ENCODE measurements at places on chromosomes 2 and 18.

DNA sequence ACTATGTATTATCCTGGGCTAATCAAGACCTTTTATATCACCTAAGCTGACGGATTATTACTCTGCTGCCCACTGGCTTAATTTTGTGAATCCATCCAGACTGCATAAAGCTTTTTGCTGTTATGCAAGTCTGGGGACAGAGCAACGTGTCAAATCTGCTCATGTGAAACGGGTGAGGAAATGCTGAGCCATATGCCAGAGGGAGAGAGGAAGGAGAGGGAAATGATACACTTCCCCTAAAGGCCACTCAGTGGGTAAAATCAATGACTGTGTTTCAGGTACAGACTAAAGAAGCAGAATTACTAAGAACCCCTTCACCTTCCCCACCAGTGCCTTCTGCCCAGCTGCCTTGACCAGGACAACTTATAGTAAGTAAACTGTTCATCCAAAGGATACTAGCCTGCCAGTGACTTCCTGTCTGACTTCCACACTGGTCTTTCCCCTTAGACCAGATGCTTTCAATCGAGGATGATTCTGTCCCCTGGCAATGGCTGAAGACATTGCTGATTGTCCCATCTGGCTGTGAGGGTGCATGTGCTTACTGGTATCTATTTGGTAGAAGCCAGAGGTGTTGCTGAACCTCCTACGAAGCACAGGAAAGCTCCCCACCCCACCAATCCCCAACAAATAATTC lies 43.0 kb downstream of the STAT1 start:
- no peak for DNase-seq

DNA sequence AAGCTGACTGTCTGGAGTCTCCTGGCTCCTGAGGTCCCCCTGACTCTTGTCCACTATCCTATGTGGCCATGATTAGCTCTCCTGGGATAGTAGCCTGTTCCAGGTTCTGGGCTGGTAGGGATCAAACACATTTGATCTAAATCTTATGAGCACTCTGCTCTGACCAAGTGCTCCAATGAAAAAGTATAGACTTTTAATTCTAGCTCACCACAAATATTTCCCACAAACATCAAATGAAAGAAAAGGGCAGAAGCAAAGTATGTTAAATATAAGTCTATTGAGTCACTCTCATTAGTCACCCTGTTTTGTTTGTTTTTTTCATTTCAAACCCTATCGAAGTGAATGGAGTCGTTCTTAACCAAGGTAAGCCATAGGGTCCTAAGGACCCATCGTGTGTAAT lies 39.7 kb upstream of the NEDD4L start:
- DNase-seq: peak; percentile 63

DNA sequence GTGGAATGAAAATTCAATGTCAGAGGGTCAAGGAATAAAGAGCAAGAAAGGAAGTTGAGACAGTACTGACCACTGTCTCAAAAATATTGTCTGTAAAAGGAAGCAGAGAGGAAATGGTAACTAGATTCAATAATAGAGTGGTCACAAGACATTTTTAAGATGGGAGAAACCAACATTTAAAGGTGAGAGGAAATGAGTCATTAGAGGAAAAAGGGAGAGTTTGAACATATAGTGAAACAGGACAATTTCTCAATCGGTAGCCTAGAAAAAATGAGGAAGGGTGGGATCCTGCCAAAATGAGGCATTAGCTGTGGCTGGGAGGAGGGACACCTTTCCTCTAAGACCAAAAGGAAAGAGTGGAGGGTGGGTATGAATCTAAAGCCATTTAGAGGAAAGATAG lies 288.5 kb downstream of the SP3 start:
- DNase-seq: no peak

DNA sequence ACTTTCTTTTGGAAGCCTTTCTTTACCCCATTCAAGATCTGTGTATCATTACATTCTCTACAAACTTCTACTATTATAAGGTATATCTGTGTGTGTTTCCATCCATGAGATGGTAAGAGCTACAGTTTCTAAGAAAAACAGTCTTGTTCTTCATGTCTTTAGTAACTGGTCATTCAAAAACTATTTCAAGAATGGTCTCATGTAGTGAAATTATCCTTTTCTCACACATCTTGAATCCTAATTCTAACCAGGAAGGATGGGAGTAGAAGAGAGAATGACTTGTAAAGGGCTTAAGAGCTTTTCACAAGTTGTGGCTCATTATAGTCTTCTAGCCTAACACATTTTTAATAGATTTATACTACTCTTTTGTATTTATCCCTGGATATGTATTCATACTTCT lies 47.3 kb downstream of the ROCK1 start:
- DNase-seq: peak; percentile 37

DNA sequence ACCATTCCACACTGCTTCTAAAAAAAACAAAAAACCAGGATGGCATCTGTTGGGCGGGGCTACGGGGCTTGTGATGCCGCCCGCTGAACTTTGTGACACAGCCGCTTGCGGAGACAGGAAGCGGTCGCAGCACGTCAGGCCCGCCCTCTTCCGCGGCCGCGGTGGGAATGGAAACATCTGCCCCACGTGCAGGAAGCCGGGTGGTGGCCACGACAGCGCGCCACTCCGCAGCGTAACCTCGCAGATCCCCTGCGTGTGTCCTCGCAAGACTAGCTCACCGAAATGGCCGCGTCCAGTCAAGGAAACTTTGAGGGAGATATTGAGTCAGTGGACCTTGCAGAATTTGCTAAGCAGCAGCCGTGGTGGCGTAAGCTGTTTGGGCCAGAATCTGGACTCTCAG lies 168.5 kb downstream of the SUCLG1 start:
- DNase-seq: no peak

- DNase-seq: peak; percentile 39
These were observed 108.7 kb upstream of the KCTD1 start for GRCh38 chr18:26656944-26657536.

DNA sequence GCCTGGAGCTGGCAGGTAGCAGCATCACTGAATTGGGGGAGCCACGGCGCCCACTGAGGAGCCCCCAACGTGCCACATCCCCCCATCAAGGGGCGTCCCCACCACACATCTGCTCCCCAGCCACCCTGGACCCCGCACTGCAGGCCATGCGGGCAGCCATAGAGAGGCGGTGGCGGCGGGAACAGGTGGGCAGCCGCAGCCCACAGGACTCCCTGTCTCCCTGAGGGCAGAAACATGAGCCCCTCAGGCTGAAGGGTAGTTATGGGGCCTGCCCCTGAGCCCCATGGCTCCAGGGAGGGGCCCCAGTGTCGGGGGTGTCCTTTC lies 26.6 kb downstream of the CROCC2 start:
- no peak for DNase-seq

GRCh38 chr2:211396815-211397214 lies 840.4 kb downstream of the CPS1 start:
- no peak for DNase-seq

GRCh38 chr2:10584242-10584753 lies 105.5 kb downstream of the NOL10 start:
- DNase-seq: no peak

GRCh38 chr18:51643483-51643882 lies 446.0 kb upstream of the MEX3C start:
- DNase-seq: no peak

GRCh38 chr2:154589514-154589913 lies 109.0 kb upstream of the KCNJ3 start:
- DNase-seq: no peak

DNA sequence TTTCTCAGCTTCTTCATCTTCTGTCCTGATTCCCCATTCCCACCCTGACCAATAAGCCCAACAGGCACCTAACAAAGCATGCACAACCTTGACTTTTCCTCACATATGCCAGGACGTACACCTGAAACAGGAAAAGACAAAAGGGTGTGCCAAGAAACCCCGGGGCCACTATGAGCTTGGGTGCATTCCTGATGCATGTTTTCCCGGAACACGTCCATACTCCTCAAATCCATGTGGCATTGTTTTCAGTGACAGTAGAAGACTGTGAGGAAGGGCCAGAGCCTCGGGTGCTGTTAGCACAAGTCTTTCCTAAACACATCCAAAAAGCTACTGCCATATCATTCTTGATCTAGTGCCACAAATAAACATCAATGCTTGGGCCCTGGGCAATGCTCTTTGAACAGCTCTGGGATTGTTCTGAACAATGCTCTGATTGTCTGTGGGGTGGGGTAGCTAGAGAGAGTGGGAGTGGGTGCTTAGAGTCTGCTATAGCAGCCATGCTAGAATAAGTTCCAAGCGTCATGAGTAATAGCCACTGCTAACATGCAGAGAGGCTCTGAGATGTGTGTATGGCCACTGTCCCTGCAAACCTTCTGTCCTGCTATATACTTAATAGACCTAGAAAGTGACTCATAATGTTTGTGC lies 181.7 kb upstream of the CRIM1 start:
- DNase-seq: no peak

DNA sequence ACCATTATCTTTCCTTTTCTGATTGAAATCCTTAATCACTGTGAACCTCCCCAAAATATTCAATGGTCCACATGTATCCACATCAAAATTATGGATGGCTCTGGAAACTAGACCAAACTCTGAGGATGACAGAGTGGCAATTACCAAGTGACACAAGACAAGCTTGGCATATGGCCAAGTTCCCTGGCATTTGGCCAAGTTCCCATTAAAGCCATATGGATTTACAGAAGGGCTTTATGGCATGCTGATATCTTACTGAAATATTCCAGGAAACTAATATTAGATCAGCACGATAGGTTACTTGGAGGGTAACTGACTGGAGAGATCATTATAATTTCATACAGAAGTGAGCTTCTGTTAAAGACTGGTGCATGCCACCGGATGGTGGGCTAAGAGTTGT lies 21.9 kb upstream of the CERS6 start:
- DNase-seq: no peak

GRCh38 chr2:119760237-119760955 lies 674 bp downstream of the PTPN4 start:
- DNase-seq: no peak

DNA sequence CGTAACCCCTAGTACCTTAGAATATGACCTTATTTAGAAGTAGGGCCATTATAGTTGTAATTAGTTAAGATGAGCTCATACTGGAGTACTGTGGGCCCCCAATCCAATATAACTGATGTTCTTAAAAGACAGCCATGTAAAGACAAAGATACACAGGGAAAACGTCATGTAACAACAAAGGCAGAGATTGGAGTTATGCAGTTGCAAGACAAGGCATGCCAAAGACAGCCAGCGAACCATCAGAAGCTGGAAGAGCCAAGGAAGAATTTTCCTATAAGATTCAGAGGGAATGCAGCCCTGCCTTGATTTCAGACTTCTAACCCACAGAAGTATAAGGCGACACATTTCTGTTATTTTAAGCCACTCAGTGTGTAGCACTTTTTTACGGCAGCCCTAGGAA lies 55.9 kb upstream of the TLK1 start:
- no peak for DNase-seq

GRCh38 chr18:21997207-21998143 lies 171.9 kb upstream of the GATA6 start:
- DNase-seq: peak; percentile 11

- no peak for DNase-seq
These were observed 10.6 kb upstream of the POMC start for GRCh38 chr2:25178976-25179375.

GRCh38 chr2:204187229-204188083 lies 250.9 kb downstream of the ICOS start:
- no peak for DNase-seq

DNA sequence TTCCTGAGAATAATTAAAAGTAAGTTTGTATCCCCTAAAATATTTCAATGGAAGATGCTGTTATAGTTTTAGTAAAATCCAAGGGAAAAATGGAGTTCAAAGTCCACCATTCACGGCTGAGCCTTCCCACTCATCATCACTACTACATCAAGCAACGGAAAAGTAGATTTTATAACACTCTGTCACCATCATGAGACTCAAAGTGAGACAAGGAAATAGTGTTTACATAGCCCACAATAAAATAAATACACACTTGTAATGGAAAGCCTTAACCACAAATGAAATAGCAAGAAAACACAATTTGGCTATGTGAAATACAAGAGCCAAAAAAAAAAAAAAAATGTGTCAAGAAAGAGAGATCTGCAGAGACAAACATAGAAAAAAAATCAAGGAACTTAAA lies 569.9 kb upstream of the REG3G start:
- no peak for DNase-seq

DNA sequence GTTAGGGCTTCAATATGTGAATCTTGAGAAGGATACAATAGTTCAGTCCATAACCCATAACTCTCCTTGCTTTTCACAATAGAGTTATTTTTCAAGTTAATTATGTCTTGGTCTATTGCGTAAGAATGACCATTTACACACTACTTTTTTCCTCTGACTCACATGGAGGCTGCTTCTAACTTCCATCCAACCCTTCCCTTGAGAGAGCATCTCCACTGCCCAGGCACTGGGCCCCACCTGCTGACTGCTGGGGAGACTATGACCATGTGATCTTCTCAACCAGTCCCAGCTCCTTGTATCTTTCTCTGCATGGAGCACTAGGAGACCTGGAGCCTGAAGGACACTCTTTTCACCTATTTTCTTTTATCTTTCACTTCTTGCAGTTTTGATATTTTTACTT lies 251.5 kb downstream of the GPD2 start:
- no peak for DNase-seq

- no peak for DNase-seq
These were observed 33.7 kb downstream of the ATP9B start for GRCh38 chr18:79102886-79103285.

GRCh38 chr18:79570266-79571201 lies 109.1 kb upstream of the CTDP1 start:
- DNase-seq: peak; percentile 65

DNA sequence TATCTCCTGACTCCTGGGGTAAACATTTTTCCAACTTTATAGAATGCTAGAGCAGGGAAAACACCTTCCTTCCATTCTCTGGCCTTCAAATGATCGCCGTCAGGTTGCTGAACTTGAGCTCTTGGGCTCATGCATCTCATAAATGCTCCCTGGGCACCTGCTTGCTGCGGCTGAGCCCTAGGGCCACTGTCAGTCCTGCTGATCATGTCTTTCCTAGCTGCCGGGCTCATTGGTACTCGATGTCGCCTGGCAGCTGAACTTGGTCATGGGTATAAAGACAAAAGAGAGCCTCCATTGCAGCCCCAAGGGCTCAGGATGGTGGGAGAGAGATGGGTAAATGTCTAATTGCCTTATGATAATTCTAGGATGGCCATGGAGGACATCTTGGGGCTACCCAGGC lies 80.6 kb downstream of the HS1BP3 start:
- DNase-seq: no peak

DNA sequence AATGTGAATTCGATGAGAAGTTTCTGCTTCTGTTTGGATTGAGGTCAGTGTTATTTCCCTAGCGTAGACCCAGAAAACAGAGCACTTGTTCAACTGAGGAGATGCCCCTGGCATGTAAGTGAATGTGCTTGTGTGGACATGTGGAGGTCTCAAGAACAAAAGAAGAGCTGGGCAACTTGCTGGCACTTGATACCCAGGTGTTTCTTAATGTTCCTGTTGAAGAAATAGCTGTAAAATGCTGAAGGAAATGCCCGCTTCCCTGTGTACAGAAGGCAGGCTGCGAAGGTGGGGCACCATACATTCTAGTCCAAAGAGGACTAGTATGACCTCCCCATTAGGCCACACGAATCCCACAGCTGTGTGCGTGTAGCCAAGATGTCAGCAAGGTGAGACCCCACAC lies 9.8 kb upstream of the LBH start:
- no peak for DNase-seq
